ENCODE measurements at places on chromosomes 1 and 21.

GRCh38 chr1:207698822-207699483 lies 52.9 kb upstream of the CD46 start:
- DNase-seq, result peak; percentile 20

DNA sequence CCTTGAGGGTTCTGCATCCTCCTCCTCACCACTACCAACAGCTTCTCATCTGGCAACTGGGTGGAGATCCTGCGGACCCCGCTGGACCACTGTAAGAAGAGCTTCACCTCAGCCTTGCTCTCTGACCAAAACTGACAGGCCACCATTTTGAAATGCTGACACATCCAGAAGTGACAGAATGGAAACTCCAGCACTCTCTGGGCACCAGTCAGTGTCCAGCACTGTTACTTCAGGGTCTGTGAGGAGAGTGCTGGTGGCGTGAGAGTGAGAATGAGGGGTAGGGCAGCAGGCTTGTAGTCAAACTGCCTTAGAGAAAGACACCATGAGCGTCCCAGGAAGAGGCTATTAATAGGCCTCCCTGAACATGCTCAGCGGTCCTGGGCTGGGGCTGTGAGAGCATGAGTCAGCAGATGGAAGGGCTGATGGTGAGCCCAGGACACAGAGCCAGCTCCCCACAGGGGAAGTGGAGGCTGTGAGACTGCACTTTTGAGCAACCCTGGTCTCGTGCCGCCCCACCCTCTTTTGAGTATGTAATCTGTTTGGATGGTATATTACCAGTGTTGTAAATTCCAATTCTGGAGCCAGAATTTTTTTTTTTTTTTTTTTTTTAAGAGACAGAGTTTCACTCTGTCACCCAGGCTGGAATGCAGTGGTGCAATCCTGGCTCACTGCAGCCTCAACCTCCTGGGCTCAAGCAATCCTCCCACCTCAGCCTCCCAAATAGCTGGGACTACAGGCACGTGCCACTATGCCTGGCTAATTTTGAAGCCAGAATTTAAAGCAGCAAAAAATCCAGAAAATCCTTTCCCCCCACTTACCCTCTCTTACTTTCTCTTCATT lies 34.4 kb upstream of the SLC30A1 start:
- DNase-seq, result peak; percentile 77

DNA sequence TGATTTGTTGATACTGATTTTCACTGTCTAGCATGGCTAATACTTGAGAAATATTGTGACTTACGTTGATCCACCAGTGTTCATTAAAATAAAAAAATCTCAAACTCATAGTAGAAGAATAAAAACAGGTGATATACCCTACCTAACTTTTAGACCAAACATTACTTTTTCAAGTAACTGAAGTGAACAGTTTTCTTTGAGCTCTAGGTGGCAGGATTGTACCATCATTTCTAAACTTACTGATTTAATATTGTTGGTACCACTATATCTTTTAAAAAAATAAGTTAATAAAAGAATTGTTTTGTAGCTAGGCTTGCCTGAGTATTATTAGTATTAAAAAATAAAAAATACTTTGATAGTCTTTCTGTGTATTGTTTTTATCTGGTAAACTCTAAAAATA lies 21.5 kb downstream of the CDC73 start:
- DNase-seq, result no peak

GRCh38 chr1:59083946-59084865 lies 212.7 kb upstream of the FGGY start:
- DNase-seq, result no peak

- DNase-seq, result no peak
Observed at GRCh38 chr1:16115468-16115983, 40.3 kb downstream of the EPHA2 start.

Data from CD4-positive, alpha-beta T cell treated with Interleukin-1 beta for 1 hour (primary cell).